ENCODE measurements at places on chromosomes 3 and 15.

- no peak for DNase-seq
These were observed 246.8 kb upstream of the TOPAZ1 start for GRCh38 chr3:43994657-43995546.

DNA sequence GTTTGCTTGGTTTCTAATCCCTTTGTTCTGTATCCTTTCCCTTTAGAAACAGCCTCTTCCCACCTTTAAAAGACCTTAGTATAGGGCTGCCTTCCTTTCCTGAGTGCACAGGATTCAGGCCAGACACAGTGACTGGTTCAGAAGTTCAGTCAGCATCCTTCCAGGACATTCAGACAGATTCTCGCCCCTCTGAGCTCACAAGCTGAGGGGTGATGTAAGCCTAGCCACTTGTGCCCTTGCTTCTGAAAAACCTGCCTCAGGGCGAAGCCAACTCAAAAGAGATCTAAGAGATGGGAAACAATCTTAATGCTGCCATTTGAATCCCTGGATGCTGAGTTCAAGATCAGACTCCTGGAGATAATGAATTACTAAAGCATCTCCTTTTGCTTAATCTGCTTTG is 6.7 kb upstream of the NSMCE3 start:
- DNase-seq: no peak

GRCh38 chr15:66269326-66270090 is 16.0 kb upstream of the MEGF11 start:
- no peak for DNase-seq

GRCh38 chr3:96843505-96844203 is 29.3 kb downstream of the EPHA6 start:
- no peak for DNase-seq

GRCh38 chr3:171348121-171348520 is 112.1 kb downstream of the TNIK start:
- no peak for DNase-seq

- no peak for DNase-seq
These were observed 414.2 kb downstream of the PDCD6IP start for GRCh38 chr3:34212656-34213055.

GRCh38 chr15:34122771-34123183 is 20.9 kb downstream of the PGBD4 start:
- DNase-seq: no peak

- no peak for DNase-seq
These were observed 14.7 kb downstream of the CFAP91 start for GRCh38 chr3:119717520-119717919.

GRCh38 chr3:72862314-72863090 is 14.3 kb upstream of the SHQ1 start:
- no peak for DNase-seq

DNA sequence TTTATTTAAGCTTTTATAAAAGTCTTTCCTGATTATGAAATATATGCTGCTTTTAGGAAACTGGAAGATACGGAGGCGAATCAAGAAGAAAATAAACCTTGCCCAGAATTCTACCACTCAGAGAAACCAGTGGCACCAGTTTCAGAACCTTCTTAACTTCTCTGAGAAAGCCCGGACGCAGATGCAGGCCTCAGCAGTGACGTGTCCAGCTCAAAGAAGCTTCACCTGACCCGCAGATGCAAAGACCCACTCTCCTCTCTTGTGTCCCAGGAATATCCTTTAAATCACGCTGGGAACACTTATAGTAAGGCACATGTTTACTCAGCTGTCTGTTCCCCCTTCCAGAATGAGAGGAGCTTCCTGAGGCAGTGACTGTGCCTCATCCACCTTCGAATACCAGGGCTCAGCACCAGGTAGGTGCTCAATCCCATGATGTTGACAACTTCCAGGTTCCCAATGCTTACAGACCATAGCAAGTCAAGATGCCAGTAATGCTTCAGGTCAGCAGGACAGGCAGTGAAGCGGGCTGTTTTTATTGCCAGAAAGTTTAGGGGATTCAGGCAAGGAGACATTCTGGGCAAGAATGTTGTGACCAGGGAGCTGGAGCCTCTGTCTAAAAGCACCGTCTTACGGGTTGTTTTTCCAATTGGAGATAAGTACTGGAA is 39.9 kb upstream of the LDHAL6B start:
- no peak for DNase-seq

- DNase-seq: no peak
These were observed 469 bp downstream of the ZNF770 start for GRCh38 chr15:34987609-34988026.

DNA sequence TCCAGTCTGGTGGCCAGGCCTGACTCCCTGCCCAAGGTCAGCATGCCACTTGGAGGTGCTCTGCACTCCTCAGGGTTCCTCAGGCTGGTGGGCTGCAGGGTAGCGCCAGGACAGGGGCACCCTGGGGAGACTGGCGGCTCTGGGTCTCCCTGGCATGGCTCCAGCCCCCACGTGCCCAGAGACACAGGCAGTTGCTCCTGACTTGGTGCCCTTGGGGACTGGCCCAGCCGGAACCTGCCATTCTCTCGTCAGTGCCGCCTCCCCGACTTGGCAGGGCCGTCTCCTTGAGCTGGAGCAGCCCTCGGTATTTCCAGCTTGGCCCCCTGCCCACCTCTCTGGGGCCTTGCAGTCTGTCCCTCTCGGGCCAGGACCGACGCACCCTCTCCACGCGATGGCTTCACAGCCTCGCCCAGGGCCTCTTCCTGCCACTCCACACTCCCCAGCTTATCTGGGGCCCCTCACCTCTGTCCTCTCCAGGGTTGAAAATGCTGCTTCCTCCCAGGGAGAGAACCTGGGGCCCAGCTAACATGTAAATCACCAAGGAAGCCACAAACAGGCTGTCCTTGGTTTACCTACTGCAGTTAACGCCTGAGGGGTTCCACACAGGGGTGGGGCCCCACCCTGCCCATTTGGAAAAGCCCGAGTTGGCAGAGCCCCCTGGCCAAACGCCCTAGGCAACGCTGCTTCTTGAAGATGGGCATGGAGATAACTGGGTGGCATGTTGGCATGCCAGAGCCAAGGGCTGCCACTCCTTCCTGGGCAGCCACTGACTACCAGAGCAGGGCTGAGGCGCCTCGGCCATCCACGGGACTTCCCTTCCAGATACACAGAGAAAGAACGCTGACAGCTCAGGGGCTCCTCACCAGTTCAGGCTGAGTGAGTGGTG is 61.4 kb downstream of the SMAD6 start:
- no peak for DNase-seq

- DNase-seq: no peak
These were observed 18.9 kb downstream of the VGLL4 start for GRCh38 chr3:11624704-11625375.

GRCh38 chr3:41701191-41701698 is 260.7 kb downstream of the ULK4 start:
- no peak for DNase-seq

DNA sequence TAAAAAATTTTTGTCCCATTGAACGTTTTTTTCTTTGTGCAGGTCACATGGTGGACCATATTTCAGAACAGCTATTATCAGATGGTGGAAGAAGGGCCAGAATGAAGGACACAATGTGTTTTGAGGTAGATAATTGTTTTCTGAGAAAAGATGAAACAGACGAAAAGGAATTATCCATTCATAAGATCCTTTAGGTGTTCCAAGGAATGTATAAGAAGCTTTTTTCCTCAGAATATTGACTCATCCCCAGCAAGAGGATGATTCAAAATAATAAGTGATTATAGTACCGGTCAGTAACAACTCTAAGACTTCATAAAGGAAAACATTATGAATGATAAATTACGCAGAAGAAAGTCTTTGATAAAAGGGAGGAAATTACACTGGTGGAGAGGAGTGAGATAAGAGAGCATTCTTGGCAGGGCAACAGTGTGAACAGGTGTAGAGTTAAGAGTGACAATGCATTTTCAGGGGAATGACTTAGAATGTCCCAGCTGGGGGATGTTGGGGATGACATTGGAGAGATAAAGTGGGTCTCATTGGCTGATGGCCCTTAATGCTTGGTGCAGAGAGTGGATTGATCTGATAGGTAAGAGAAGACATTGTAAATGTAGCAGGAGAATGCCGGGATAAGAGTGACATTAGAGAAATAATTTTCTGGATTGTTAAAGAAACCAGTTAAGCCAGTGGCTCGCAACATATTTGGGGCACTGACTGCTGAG is 27.0 kb upstream of the AQP9 start:
- DNase-seq: no peak

DNA sequence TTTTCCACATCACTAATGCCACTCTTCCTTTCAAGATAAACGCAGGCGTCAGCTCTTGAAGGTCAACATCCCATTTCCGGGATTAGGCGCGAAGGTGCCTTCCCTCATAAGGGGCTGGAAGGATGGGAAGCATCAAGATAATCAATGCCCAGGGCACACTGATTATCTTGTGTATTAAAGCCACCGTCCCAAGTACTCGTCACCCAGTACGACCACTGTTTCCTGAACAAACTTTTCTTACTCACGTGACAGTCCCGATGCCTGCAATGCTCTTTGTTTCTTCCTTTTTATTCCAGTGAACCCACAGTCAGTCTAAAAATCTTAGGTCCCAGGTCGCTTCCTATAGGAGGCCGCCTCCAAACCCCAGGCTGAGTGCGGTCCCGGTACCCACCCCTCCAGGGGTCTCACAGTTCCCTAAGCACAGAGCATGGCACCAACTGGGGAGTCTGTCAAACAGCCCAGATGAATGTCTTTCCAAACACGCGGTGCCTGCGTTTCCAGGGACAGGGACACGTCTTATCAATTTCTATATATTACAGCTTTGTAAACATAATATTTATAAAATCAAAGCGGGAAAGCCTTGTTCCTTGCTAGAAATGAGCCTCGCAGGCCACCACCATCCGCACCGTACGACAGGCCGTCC is 589 bp downstream of the ANAPC13 start:
- DNase-seq: no peak

DNA sequence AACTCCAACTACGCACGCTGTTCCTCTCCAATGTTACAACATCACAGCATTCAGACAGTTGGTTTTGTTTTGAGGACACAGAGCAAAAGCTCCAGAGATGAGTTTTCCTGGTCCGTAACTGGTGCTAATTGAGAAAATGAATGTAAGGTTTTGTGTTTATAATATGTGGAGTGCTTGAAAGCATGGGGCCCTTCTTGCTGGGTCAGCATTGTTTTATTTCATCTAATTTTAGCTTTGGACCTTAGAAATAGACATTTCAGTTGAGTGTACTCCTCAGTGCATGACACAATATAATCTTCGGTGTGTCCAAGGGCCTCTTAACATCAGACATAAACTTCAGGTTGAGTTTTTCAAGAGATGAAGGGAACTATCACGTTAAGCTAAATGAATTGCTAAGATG is 37.1 kb downstream of the ANAPC13 start:
- DNase-seq: no peak

- no peak for DNase-seq
These were observed 75.0 kb upstream of the ABHD17C start for GRCh38 chr15:80620141-80620540.

DNA sequence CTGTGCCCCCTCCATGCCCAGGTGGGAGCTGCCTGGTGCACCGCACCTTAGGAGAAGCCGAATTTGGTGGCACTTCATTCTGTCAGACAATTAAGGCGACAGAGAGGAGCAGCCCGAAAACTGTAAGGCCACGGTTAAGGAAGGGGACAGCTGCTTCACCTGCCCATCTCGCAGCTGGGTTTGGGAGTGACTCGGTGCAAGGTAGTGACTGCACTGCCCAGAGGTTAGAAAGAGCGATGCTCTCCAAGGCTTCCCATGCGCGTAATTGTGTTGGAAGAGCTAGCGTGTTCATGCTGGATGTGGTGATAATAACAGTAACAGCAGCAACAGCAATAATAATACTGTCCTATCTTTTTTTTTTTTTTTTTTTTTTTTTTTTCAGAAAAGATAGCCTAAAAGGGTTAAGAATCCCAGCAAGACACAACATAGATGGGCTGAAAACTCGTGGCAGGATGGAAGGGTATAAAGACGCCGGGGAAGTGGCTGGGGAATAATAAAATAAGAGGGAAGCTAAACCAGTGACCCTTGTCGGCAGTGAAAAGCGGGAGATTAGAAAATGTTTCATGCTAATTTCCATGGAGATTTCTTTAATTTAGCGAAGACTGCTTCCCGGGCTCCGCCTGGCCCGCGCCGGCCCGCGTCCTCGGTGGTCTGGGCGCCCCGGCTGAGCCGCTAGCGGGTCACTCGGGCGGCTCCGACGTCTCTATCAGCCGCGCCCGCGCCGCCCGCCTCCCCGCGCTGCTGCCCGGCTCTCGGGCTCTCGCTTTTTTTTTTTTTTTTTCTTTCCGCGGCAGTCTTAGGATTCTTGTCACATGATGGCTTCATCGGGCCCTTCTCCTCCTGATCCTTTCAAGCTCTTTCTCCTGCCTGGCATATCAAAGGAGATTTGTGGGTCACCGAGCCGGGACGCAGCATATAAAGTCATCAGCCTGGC is 617.1 kb downstream of the NR2F2 start:
- DNase-seq: no peak

DNA sequence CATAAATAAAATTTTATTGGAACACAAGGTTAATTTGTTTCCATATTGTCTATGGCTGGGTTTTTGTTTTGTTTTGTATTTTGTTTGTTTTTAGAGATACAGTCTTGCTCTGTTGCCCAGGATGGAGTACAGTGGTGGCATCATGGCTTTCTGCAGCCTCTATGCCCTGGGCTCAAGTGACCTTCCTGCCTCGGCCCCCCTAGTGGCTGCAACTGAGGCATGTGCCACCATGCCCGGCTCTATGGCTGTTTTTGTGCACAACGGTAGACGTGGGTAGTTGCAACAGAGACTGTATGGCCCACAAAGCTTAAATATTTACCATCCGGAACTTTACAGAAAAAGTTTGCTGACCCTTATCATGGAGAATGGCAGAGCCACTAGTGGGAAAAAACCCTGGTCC is 46.8 kb upstream of the C3orf70 start:
- no peak for DNase-seq

DNA sequence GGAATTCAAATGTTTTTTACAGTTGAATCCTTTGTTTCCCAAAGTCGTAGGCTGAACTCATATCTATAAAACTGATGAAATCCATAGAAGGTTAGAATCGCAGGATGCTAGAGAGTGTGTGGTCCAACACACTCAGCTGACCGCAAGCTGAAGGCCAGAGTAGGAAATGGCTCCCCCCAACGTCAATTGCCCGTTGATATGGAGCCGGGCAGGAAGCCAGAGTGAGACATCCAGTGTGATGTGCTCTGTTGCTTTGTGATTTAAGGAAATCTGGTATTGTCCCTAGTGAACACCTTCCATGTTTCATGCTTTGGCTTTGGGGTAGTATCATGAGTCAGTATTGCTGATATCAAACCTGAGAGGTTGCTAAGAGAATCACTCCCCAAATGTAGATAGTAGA is 5.8 kb upstream of the MEX3B start:
- no peak for DNase-seq

DNA sequence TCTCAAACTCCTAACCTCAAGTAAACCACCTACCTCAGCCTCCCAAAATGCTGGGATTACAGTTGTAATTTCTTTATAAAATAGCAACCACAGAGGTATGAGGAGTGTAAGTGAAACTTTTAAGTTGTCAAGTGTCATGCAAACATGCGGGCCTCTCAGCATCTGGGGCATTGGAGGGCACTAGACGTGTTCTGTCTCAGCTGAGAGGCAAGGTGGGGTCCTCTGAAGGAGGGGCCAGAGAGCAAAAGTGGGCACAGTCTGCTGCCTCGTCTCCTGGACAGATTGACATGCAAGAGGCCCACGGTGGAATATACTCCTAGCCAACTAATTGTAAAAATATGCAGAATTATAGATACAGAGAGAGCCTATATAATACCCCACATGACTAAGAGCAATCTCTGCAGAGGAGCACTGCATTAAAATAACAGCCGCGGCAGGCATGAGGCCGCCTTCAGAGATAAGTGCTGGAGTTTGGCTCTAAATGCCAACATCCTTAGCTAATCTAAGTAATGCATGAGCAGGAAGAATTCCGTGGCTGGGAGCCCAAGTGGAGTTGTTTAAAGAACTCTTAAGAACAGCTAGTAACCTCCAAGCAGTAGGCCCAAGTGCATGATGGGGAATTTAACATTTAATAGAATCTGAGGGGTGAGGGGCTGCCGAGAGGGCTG is 87.8 kb upstream of the RNU6-1 start:
- no peak for DNase-seq
